ENCODE measurements at places on chromosomes 13 and 19. TPM values are rescaled to one million over a fixed set of nuclear protein-coding genes. Genes with fewer than 3 reads are reported as not detected.
A peak's percentile ranks its signal among the peaks of the same experiment; 100 is the strongest.

RASGRP4 gene
- total RNA-seq, result 2.3 TPM

- peak; percentile 6 for DNase-seq
These were observed 44.8 kb downstream of the ANKRD10 start for GRCh38 chr13:110869805-110870706.

GRCh38 chr19:34314437-34315313 lies 50.3 kb upstream of the GPI start:
- no peak for DNase-seq

GRCh38 chr13:73146707-73147106 lies 87.9 kb downstream of the KLF5 start:
- no peak for DNase-seq

DNA sequence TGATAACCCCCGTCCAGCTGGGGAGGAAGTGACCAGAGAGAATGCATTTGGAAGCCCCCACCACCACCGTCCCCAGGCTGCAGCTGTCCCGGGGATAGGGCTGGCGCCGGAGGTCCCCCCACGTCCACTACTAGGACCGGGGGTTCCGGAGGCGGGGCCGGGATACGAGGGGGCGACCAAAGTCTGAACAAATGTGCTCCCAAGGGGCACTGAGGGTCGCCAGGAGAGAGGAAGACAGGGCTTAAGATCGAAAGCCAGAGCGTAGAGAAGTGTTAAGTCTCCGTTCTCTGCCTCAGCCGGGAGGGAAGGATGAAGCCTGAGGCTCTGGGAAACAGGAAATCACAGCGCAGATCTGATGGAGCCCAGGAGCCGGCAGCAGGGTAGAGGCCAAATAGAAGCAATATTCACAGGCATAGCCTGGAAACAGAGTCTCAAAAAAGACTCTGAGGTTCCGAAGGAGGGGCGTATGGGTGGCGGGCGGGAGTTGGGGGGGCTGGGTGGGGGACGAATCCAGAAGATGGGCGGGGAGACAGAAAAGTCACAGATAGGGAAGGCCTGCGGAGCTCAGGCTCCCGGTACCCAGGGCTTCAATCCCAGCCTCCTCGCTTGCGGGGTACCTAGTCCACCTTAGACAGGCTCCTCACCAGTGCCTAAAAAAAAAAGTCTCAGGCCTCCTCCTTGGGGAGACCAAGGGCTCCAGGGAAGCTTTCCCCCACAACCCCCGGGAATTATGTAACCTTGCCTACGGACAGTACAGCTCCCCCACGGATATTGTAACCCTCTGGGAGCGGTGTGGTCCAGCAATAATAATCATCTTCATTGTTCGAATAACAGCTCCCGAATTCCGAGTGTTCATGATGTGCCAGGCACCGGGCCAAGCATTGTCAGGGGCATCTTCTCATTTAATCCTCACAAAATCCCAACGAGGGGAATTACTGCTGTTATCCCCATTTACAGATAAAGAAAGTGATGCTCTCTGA lies 1.1 kb upstream of the ERF start:
- DNase-seq, result peak; percentile 46

- DNase-seq, result no peak
These were observed 298.7 kb downstream of the HS6ST3 start for GRCh38 chr13:96388598-96388997.

- DNase-seq, result no peak
These were observed 968.8 kb downstream of the TUBA3C start for GRCh38 chr13:18212873-18213272.

DNA sequence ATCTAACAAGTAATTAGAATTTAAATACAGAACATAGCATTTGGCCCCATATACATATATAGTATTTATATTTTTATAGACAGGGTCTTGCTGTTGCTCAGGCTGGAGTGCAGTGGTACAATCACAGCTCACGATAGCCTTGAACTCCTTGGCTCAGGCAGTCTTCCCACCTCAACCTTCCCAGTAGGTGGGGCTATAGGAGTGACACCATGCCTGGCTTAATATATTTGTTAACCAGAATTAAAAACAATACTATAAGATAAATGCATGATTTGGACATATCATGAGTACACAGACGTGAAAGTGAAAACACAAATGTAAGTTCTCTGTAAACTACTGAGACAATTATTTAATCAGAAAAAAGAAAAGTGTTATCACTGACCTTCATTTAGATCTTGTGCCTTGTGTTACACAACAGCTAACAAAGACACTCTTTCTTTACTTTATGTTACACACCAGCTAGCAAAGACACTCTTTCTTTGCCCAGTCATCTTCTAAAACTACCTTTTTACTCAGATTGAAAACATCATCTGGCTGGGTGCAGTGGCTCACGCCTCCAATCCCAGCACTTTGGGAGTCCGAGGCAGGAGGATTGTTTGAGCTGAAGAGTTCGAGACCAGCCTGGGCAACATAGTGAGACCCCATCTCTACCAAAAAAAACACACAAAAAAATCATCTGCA lies 22.6 kb downstream of the CARS2 start:
- peak; percentile 56 for DNase-seq

CFD gene
- 47.5 TPM for total RNA-seq

- DNase-seq, result no peak
These were observed 112.1 kb upstream of the RXFP2 start for GRCh38 chr13:31627097-31627845.

DNA sequence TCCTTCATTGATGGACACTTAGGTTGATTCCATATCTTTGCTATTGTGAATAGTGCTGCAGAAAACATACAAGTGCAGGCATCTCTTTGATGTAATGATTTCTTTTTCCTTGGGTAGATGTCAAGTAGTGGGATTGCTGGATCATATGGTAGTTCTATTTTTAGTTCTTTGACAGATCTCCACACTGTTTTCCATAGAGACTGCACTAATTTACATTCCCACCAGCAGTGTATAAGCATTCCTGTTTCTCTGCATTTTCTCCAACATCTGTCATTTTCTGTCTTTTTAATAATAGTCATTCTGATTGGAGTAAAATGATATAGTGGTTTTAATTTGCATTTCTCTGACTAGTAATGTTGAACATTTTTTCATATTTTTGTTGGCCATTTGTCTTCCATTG lies 116.7 kb downstream of the LMO7 start:
- DNase-seq, result no peak

PCSK4 gene
- total RNA-seq, result 6.0 TPM

RASAL3 gene
- 217 TPM for total RNA-seq

GRCh38 chr19:38869836-38870607 lies 8.1 kb downstream of the RINL start:
- DNase-seq, result peak; percentile 86

- DNase-seq, result no peak
These were observed 284.3 kb downstream of the FOXO1 start for GRCh38 chr13:40381935-40382764.

CD22 gene
- total RNA-seq, result 7.0 TPM

DNA sequence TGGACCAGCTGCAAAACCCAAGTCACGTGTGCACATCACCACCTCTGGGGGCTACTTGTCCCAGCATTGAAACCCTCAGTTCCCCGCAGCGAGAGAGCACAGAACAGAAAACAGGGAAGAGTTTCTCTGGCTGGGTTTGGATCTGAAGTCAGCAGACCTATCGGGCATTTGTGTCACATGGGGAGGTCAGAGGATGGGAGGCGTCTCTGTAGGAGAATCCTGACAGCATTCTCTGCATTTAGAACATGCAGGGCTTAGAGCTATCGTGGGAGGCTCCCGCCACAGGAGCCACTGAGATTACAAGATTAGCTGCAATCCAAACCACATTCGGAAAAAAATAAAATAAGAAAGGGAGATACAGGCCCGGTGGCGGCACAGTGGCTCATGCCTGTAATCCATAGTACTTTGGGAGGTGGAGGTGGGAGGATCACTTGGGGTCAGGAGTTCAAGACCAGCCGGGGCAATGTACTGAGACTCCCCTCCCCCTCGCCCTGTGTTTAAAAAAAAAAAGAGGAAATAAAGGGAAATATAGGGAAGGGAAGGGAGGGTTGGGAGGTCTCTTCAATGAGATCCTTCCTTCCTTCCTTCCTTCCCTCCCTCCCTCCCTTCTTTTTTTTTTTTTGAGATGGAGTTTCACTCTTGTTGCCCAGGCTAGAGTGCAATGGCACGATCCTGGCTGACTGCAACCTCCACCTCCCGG lies 2.9 kb upstream of the TLE6 start:
- DNase-seq, result no peak

GRCh38 chr19:35107545-35107944 lies 8.1 kb upstream of the FXYD3 start:
- no peak for DNase-seq

DNA sequence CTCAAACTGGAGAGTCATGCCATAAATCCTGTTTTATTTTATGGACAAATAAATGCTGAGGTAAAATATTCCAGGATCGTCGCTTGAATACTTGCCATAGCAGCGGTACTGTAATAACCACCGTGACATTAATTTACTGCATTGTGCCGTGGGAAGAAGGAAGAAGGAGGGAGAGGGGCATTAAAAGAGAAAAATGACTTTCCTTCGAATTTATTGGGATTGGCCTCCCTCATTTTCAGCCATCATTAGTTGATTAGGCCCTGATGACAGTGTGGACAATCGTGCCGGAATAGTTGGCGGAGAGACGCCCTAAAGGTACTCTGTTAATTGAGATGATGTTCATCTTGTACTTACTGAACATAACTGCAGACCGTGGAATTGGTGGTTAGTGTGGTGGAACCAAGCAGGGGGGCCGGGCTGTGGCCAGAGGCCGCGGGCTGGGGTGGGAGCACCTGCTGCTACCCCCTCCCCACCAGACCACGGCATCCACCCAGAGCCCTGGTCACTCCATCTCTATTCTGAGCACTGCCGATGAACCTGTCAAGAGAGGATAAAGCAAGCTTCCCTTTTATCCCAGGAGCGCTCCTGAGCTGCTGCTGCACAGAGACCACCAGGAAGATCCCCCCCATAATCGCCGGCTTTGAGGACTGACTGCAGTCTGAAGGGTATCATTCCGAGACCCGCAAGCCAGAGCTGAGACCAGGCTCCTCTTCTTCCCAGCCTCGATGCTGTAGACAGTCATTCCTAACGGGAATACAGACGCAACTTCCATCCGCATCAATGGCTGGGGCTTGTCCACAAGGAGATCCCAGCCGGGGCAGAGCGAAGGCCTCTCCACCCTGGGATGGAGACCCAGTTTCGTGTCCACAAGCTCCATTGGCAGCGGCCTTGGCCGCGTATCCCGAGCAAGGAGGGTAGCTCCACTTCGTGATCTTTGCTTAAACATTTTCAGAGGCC lies 168.3 kb upstream of the TSHZ3 start:
- DNase-seq, result no peak

DNA sequence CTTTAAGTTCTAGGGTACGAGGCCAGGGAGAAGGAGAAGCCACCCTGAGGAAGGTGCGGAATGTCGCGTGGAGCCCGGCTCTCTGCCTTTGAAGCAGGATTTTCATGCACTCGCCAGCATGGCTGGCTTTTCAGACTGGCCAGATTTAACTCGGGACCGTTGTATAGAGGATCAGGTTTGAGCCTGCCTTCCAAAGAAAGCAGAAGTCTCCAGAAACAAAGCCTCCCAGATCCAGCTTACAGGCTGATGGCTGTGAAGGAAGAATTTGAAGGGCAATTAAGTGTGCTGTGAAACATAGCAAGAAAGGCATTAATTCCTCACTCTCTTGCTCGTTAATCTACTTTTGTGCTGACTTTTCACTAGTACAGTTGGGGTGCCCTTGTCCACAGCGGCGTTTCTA lies 140.2 kb downstream of the SOX1 start:
- DNase-seq, result no peak

DNA sequence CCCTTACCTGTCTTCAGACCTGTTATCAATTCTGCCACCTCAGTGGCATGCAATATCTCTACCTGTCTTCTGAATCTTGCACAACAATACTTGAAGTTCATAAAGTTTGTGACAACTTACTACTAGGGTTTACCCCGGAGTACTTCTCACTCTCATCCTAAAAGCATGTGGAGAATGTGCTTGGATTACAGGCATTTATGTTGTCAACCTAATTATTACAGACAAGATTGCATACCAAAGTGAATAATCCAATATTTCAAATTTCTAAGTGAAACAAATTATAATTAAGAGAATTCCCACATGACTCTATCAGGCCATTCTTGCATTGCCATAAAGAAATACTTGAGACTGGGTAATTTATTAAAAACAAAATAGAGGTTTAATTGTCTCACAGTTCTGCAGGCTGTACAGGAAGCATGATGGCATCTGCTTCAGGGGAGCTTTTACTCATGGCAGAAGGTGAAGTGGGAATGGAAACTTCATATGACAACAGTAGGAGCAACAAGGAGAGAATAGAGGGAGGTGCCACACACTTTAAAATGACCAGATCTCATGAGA lies 661.0 kb upstream of the SPRY2 start:
- DNase-seq, result no peak

DNA sequence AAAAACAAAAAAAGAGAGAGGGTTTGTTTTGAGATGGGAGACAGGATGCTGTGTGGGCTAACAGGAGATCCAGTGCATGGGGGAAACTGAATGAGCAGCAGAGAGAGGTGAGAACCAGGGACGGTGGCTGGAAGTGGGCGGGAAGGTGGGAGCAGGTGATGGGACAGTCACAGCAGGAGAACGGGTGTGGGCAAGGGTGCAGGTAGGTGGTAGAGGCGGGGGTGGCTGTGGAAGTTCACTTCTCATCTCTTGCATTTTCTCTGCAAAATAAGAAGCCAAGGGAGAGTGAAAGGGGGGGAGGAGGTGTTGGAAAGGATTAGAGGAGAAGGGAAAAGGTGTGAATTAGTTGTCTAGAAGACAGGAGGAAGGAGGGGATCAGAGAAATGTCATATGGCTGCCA lies 21.9 kb downstream of the FBXO17 start:
- no peak for DNase-seq

DNA sequence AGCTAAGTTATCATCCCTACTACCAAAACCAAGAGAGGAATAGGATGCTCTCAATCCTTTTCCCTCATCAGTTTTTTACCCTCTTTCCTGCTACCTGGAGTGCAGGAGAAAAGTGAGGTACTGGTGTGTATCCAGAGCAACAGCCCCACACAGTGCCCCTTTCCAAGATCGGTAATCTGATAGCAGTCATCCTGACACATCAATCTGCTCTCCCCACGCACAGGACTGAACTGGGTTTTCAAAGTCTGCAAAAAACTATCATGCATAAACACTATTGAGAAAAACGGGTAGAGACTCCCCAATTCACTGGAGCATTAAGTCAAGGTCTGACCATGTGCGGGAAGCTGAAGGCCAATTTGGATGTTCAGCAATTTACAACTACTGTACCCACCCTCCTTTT lies 284.8 kb downstream of the RBM26 start:
- no peak for DNase-seq

DNA sequence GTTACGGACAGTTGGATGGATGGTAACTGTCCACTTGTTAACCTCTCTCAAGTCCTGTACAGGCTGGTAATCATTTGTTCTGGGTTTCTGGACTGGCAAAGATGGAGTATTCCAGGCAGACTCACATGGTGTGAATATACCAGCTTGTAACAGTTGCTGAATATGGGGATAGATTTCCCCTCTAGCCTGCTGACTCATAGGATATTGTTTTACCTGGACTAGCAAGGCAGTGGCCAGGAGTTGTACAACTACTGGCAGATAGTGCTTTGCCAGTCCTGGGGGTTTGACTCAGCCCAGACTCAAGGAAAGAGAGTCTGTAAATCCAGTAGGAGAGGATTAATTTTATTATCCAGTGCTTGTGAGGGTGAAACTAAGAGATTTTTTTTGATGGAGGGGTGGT lies 74.0 kb downstream of the ZNF100 start:
- DNase-seq, result no peak
